ENCODE measurements at places on chromosomes 13 and 19.

DNA sequence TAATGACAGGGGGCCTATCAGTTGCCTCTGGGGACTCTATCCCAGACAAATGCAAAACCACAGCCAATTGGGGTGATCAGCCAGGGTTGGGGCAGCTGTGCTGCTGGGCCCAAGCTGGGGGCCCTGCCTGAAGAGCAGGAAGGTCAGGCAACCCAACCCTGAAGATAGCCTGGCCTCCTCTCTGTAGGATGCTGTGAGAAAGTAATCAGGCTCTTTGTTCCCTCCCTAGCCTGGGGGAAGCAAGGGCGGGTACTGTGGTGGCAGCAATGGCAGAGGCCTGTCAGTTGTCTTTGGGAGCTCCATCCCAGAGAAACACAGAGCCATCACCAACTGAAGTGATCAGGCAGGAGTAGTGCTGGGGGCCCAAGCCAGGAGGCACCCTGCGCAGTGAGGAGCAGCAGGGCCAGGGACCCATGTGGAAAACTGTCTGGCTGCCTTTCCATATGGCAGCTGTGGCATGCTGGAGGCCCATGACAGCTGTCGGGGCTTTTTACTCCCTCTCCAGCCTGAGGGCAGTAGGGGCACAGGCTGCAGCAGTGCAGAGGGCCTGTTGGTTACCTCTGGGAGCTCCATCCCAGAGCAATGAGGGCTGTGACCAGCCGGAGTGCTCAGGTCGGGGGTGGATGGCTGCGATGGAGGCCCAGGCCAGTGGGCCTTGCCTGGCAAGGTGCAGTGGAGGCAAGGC lies 73.6 kb upstream of the ATP12A start:
- no peak for DNase-seq

GRCh38 chr19:35562336-35562735 lies 1.1 kb downstream of the ATP4A start:
- DNase-seq: no peak

DNA sequence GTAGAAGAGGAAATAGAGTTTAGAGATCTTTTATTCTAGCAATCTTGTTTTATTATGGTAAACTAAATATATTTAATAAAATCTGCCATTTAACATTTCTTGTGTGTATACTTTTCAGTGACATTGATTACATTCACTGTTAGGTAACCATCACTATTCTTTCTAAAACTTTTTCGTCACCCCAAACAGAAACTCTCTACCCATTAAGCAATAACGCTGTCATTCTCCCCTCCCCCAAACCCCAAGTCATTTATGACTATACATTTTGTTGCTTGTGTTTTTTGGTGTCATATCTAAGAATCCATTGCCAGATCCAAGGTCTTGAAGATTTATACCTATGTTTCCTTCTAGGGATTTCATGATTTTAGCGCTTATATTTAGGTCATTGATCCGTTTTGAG lies 10.6 kb downstream of the URI1 start:
- no peak for DNase-seq

DNA sequence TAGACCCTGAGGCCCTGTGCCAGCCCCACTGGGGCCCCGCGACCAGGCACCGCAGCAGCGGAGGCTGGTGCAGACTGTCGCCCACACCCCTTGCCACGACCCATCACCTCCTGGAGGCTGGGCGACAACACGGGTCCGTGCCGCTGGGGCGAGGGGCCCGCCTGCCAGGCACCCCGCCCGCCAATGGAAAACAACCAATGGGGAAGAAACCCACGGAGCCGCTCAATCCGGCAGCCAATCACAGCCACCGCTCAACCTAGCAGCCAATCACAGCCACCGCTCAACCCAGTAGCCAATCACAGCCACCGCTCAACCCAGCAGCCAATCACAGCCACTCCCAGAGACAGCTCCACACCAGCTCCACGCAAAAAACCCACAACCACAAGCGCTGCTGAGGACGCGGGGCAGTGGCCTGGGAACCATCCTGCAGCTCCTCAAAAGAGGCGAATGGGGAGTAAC lies 29.7 kb downstream of the GPX4 start:
- DNase-seq: peak; percentile 84

DNA sequence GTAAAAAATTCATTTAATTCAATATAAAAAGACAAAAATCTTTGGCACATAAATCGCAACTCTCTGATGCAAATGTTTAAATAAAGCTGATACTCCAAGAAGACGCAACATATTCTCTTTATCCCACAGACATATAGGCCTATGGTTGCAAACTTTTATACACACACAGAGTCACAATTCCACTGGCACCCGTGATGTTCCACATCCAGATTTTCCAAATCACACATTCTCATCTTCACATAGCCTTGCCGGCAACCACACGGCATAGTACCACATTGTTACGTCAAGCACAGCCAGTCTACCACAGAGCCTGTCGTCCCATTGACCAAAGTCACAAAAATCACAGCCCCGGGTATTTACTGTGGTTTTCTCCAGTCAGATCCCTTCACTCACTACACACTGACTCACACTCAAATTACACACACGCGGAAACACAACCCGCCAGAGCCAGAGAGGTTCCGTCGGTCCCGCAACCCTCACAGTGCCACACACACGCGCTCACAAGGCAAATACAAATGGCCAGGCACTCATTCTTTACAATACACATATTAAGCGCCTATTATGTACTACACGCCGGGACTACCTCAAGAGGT lies 546 bp upstream of the ZNF546 start:
- peak; percentile 60 for DNase-seq

DNA sequence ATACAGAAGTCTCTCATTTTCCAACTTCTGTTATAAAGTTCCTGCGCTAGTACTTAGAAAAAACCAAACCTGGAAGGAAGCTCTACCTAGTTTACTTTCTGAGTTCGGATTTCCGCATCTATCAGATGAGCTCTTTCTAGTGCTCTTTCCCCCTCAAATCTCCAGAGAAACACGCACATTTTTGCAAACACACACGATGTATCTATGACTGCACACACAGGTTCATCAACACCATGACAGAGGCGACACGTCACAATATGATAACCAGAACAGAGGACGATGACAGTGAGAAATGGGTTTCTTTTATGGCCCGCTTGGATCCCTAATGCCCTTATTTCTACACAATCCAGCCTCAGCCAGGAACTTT lies 629 bp upstream of the LRRC63 start:
- DNase-seq: peak; percentile 10

GRCh38 chr13:55577847-55578210 lies 1562.9 kb upstream of the PRR20A start:
- no peak for DNase-seq

GRCh38 chr19:28987177-28987576 lies 225.8 kb downstream of the UQCRFS1 start:
- no peak for DNase-seq

DNA sequence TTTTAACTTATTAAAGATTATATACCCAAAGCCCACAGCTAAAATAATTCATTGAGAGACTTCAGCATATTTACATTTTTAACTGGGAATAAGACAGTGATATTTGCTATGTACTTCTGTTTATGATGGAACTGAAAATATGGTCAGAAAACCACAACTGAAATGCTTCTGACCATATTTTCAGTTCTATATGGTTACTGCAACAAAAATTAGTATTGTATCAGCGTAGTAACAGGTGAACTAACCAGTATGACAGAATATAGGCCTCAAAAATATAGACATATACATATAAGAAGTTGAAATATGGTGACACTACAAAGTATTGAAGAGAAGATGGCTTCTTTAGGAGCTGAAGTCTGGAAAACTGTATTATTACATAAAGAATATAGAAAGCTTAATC lies 857.4 kb downstream of the OLFM4 start:
- no peak for DNase-seq

GRCh38 chr19:9427941-9428340 lies 7.4 kb downstream of the ZNF266 start:
- DNase-seq: no peak

GRCh38 chr13:48121733-48122132 lies 26.8 kb upstream of the MED4 start:
- DNase-seq: no peak

- no peak for DNase-seq
Measured at GRCh38 chr19:37484406-37485168, 15.4 kb downstream of the ZNF570 start.

GRCh38 chr13:50678464-50679162 lies 164.9 kb downstream of the DLEU7 start:
- no peak for DNase-seq

DNA sequence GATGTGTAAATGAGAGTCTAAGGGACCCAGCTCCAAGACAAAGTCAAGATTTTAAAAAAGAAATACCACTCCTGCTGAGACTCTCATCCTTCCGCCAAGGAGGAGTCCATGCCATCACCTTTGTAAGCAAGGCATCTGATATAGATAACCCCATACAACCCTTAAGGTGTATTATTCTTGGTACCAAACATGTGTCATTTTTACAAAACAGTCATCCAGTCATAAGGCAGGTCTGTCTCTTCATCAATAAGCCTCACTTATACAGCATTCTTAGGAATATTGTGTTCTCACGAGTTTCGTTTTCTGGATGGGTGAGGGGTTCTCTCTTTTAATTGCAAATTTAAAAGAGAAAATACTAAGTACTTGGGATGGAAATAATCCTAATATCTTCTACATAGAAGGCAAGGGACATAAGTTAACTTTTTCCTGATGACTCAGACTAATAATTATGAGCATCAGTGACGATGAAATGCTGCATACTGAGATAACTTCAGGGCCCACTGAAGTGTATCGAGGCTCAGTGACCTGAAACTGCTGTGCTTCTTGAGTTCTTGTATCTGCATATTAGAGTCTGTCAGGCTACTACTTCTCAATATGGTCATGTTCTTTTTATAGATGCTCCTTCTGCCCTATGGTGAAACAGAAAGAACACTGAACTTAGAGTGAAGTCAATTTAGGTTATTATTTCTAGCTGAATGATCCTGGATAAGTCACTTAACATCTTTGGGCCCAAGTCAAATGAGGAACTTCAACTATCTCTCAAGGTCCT lies 166.6 kb downstream of the KLF12 start:
- no peak for DNase-seq

DNA sequence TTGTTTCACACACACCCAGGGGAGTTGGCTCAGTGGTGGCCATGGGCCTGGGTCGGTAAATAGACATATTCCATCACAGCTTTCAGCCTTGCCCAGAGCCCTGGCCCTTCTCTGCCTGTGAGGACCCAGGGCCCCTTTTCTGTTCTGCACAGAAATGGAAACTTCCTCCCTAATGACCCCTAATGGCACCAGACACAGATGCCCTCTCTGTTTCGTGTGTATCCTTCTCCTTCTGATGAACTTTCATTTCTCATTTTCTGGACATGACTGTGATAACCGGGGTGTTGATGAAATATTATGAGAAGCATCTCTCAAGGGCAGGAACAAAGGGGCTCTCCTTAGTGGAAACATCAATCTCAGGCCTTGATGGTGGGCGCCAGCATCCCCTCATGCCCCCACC lies 12.8 kb downstream of the LILRA1 start:
- no peak for DNase-seq

DNA sequence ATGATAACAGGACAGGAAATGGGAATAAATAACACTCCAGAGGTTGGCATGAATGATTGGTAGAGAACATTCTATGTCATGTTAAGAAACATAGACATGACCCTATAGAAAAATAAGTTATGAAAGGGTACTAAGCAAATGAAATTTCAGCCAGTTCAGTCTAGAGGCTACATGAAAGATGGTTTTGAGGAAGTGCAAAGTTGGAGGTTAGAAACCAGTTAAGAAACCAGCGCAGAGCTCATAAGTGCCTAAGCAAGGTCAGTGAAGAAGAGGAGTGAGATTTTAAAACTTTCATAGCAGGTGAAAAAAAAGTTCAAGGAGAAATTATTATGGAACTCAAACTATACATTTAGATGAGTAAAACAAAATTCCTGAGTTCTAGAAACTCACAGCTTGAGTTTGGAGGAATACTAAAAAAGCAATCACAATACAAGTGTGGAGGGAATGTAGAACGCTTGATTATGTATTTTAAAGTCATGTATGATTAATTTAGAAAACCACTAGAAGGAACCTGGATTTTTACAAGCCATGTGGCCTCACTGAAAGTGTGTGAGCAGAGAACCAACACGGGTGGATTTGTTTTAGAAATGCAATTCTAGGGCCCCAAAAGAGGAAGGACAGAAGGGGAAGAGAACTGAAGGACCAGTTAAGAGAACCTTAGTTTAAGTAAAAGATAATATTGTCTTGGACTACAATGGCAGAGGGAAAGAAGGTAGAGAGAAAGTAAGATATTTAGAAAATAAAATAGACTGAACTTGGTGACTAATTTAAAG lies 162.4 kb downstream of the PCDH20 start:
- DNase-seq: no peak

DNA sequence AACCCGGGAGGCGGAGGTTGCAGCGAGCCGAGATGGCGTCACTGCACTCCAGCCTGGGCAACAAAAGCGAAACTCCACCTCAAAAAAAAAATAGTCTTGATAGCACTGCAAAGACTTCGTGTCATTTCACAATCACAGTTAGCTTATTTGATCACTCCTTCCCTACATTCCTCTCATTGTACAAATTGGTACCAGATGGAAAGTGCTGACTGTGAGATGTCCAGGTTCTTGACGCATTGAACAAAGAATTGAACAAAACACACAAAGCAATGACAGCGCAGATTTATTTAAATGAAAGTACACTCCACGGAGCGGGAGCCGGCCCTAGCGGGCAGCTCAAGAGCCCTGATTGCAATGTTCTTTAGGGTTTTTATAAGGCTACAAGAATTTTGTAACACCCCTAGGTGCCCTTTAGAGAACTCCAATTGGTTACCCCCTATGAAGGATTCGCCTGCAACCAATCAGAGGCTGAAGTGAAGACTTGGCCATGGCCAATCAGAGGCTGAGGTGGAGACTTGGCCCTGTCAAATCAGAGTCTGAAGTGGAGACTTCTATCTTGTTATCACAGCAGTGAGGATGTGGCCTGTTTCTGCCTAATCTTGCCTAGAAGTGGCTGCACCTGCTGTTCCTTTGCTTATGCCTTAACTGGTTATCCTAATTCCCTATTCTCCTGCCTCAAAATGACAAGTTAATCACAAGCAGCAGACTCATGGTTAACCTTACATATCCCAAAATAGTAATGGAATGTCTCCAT lies 16.7 kb downstream of the ZNF556 start:
- no peak for DNase-seq

DNA sequence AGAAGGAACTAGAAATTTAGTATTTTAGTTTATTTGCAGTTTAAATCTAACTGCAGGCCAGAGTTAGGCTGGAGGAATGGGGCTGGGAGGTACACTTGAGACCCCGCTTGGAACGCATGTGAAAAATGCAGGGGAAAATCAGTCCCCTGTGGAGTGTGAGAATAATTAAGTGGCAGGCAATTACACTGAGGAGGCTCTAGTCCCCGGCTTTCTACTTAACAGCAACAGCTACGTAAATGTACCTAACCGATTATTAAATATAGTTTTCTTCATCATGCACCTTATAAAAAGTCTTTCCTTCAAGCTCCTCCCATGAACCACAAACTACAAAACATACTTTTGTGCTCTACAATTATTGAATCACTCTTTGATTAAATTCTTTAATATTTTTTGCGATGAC lies 804 bp downstream of the ZNF708 start:
- no peak for DNase-seq

DNA sequence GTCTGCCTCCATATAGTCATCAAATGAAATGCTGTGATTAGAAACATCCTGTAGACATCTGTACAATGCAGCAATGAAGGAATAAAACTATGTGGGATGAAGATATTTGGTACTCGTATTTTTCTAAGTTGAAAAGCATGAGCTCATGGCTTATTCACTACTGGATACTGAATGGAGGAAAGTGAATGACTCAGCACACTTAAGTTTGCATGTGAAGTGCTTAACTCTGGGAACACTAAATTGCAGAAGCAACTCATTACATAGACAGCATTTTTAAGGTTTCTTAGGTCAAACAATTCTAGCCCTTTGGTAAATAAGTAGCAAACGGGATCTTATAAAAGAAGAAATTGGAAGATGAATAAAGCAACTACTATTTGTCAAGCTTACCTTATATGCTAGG lies 429.0 kb upstream of the MIR17HG start:
- DNase-seq: no peak
